Ascending aorta (tissue), 2 donors: ENCODE measurements at places on chromosomes 7 and 10.
A peak's percentile ranks its signal among the peaks of the same experiment; 100 is the strongest.

- no peak overlapping the region for H3K4me3 ChIP-seq
- no peaks in the 10 kb centered on the region for H3K4me1 ChIP-seq
- H3K36me3 ChIP-seq, result peaks cover 2% of the 10 kb centered on the region
- DNase-seq, result no peak
- H3K27me3 ChIP-seq, result no peaks in the 10 kb centered on the region
Observed at GRCh38 chr7:916291-916941, 38.1 kb downstream of the ADAP1 start.

DNA sequence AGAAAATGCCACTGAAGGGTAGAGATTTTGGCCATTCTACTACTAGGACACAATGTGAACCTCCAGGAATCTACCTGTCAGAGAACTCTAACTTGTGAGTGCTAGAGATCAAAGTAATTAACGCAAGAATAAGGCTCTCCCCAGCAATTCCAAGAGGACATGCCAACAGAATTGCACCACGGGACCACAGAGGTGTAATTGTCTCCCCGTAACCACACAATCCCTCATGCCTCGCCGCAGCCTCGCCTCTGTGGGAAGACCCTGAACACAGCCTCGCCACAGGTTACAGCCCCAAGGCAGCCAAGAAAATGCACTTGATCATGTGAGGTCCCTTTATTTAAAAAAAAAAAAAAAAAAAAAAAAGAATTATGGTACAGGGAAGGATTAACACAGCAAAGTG lies 29.5 kb downstream of the CDCA7L start:
- H3K27me3 ChIP-seq, result no peaks in the 10 kb centered on the region
- H3K27ac ChIP-seq, result no peak overlapping the region
- DNase-seq, result no peak
- H3K4me3 ChIP-seq, result no peak overlapping the region
- no peaks in the 10 kb centered on the region for H3K4me1 ChIP-seq

DNA sequence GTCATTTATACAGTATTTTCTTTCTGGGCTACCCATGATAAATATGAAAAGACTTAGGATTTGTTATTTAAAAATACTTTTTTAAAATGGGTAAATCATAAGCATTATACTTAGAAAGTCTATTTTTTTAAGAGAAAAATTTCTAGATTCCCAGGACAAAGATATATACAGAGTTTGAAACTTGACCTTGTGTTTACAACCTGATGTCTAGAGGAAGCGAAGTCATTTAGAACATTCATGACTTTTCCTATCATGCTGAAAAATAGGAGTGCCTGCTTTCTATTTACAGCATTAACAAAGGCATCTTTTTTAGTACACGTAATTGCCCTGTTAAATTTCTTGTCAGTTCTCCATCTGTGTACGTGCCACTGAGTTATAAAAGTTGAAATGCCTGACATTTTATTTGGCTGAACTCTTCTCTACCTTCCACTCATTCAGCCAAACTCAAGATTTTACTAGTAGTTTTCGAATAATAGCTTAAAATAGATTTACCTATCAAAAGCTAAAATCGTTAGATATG lies 23.0 kb downstream of the GNAT3 start:
- H3K4me3 ChIP-seq, result no peak overlapping the region
- no peak overlapping the region for H3K27ac ChIP-seq
- H3K36me3 ChIP-seq, result no peaks in the 10 kb centered on the region

- peak overlapping the region; percentile 19 for H3K4me3 ChIP-seq
- no peaks in the 10 kb centered on the region for H3K36me3 ChIP-seq
- H3K27me3 ChIP-seq, result no peaks in the 10 kb centered on the region
- peak overlapping the region; percentile 99 for H3K27ac ChIP-seq
- DNase-seq, result no peak
Observed at GRCh38 chr10:125054669-125055268, 105.6 kb downstream of the CTBP2 start.

- H3K27me3 ChIP-seq, result no peaks in the 10 kb centered on the region
- no peak overlapping the region for H3K4me3 ChIP-seq
- DNase-seq, result no peak
- peaks cover 9% of the 10 kb centered on the region for H3K4me1 ChIP-seq
- H3K36me3 ChIP-seq, result peaks cover 7% of the 10 kb centered on the region
Observed at GRCh38 chr7:158809596-158809995, 19.7 kb downstream of the ESYT2 start.

GRCh38 chr10:21208666-21209316 lies 311.7 kb upstream of the NEBL start:
- DNase-seq, result no peak
- no peak overlapping the region for H3K4me3 ChIP-seq
- no peaks in the 10 kb centered on the region for H3K4me1 ChIP-seq

DNA sequence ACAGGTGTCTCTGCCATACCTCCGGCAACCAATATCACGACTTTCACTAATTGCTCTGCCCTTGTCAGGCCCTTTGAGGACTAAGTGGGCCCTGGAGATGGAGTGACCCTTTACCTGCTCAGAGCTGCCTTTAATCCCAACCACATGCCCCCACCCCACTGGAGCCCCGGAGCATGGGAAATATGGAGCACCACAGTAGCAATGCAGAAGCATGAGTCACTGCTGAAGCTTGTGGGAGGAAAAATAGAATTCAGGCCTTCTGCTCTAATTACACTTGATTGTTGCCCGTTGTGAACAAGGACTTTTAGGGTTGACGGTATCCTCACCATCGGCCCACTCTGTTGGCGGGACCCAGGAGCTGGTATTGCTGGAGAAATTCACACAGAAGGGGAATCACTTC lies 52.5 kb upstream of the FRMD4A start:
- H3K36me3 ChIP-seq, result no peaks in the 10 kb centered on the region
- H3K4me1 ChIP-seq, result no peaks in the 10 kb centered on the region
- DNase-seq, result no peak
- no peak overlapping the region for H3K27ac ChIP-seq
- no peaks in the 10 kb centered on the region for H3K27me3 ChIP-seq

DNA sequence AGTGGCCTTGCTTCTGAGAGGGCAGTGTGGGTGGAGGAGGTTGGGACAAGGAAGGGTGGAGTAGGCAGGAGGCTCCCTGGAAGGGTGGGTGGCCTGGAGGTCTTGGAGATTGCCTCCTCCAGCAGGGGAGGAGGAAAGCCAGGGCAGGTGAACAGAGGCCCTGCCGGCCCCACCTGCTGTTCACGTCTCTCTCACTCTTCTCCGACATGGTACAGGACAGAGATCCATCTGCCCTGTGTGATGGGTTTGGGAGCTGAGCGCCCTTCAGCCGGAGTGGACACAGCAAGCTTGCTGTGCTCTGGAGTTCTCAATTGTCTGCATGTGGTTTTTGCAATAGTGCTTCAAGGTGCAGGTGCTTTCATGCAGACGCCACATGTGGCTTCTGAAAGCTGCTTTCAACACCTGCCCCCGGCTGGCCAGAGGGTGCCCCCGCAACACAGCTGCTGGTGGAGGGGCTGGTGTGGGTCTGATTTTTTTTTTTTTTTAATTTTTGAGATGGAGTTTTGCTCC lies 82.8 kb upstream of the GNA12 start:
- no peak for DNase-seq
- no peaks in the 10 kb centered on the region for H3K4me1 ChIP-seq
- H3K27me3 ChIP-seq, result peaks cover 4% of the 10 kb centered on the region
- H3K36me3 ChIP-seq, result no peaks in the 10 kb centered on the region
- no peak overlapping the region for H3K27ac ChIP-seq
- no peak overlapping the region for H3K4me3 ChIP-seq

- no peaks in the 10 kb centered on the region for H3K36me3 ChIP-seq
- H3K27ac ChIP-seq, result peak overlapping the region; percentile 93
- DNase-seq, result peak; percentile 90
- peak overlapping the region; percentile 58 for H3K4me3 ChIP-seq
- H3K4me1 ChIP-seq, result peaks cover 3% of the 10 kb centered on the region
- H3K27me3 ChIP-seq, result no peaks in the 10 kb centered on the region
Observed at GRCh38 chr10:31650010-31650409, 278.6 kb downstream of the ARHGAP12 start.
